H7 (cell line): ENCODE measurements at places on chromosomes 7 and 10. TPM values are rescaled to one million over a fixed set of nuclear protein-coding genes. Genes with fewer than 3 reads are reported as not detected.

Gene LIPJ
- total RNA-seq = not detected in 2 replicates

Gene MKX
- 0.38 and 0.96 TPM in 2 replicates for total RNA-seq

DNA sequence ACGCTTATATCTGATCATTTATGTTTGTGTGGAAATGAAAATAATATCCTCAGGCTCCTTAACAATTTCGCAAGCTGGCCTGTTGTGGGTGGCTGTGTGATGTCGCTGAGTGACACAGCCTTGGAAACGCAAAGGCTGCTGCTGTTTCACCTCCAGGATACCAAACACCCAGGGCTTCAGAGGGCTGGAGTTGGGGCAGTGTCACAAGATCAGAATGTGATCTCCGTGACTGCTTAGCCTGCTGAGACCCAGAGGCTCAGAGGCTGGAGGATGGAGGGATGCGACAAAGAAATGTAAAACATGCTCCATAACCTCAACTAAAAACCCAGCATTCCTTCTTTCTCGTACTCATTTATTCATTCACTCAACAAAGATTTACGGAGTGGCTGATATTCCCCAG, 37.2 kb upstream of the BMPER start:
- DNase-seq = no peak

Gene CYP2C19
- total RNA-seq = 0.04 and 0.14 TPM in 2 replicates

DNA sequence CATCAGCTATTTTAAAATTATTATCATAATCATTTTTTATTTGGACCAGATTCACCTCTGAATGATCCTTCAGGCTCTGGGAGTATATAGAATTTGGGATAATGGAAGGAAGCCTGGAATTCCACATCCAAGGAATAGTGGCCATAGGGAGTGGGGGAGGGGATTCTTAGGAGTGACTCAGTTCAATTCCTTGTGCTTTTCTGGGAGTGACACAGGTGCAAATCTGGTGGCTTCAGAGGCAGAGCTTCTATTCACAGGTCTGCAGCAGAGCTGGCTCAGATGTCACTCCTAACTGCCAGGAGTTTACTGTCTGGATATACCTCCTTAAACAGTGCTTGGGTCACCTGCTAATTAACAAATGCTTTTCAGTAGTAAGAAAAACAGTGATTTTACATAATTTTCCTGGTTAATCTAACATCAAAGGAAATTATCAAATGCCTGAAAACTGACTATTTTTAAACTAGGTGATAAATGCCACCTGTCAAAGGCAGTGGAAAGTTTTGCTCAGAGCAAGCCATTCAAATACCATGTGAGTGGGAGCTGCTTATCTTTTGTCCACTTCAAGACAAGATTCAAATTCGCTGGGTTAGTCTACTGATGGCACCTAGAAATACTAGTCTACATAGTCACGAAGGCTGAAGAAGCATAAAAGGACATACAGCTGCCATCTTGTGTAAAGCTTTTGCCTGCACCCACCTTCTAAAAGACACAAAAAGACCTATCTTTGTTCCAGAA, 106.7 kb upstream of the LAMB4 start:
- no peak for DNase-seq

GRCh38 chr10:131650771-131651673, 249.8 kb upstream of the PPP2R2D start:
- DNase-seq = peak; percentile 63

DNA sequence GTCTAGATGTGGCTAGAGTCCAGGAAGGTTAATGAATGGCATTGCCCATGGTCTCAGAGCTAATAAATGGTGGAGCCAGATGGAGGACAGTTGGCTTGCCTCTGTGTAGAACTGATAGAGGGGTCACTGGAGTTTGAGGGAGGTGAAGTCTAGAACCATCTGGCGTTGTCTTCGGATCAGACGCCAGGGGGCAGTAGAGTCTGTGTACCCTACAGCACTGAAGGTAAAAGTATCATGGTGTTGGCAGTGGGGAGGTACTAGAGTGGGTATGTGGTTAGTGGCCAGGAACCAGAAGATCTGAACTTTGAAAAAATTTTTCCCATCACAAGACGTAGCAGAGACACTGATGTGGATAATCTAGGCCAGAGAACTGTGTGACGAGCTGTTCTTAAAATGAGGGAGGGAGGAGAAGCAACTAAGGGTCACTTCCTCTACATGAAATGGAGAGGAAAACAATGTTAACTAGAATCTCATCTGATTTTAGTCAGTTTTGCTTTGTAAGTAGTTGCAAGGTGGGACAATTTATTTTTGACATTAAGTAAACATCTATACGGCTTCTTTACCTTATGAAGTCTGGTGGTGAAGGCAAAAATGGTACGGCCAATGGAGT, 227.9 kb upstream of the PRSS58 start:
- DNase-seq = peak; percentile 51

DNA sequence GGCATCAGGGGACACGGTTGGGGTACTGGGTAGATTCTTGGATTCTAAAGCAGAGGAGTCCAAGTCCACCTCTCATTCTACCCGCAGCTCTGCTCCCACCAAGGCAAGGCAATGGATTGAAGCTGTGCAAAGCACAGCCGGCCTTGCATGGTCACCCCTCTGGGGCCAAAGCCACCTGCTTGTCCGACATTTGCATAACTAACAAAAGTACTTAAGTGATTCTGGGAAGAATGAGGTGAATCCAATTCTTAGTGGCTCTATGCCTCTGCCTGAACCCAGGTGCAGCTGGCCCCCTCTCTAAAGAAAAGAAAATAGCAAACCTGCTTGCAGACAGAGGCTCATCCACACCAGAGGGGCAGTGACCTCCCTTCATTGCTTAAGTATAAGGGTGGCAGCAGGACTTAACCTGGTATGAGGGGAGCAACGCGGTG, 10.7 kb upstream of the COBL start:
- DNase-seq = peak; percentile 76

Gene WDR86
- total RNA-seq = 40.6 and 40.8 TPM in 2 replicates

DNA sequence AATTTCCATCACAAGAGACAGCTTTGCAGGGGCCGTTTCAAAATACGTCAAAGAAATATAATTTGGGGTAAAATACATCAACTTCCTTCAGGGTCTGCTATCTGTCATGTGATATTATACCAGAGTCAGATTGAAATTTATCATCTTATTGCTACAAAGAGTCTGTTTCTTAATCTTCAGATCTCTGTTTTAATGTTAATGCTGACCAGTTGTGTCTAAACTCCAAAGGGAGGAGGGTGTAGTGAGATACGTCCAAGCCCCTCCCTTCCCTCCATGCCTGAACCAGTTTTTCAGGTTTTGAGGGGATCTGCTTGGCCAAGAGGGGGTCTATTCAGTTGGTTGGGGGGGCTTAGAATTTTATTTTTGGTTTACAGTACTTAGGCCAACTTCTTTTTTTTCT, 891.6 kb downstream of the GRM8 start:
- no peak for DNase-seq

Gene RAB11FIP2
- total RNA-seq = 9.6 and 13.9 TPM in 2 replicates

Gene ZNF25
- 0.62 and 1.2 TPM in 2 replicates for total RNA-seq

GRCh38 chr10:72077275-72077990, 10.9 kb downstream of the SPOCK2 start:
- DNase-seq = peak; percentile 47
